B cell (primary cell): ENCODE measurements at places on chromosomes 3 and 15. TPM values are rescaled to one million over a fixed set of nuclear protein-coding genes. Genes with fewer than 3 reads are reported as not detected.

ECE2 gene
- total RNA-seq, result not detected in 2 replicates

ZIC4 gene
- not detected in 2 replicates for total RNA-seq

TICRR gene
- 0.05 TPM in 1 of 2 replicates, not detected in the other for total RNA-seq

MYRIP gene
- 0.10 TPM in 1 of 2 replicates, not detected in the other for total RNA-seq

TTLL13 gene
- 0.22 and 0.42 TPM in 2 replicates for total RNA-seq

DNA sequence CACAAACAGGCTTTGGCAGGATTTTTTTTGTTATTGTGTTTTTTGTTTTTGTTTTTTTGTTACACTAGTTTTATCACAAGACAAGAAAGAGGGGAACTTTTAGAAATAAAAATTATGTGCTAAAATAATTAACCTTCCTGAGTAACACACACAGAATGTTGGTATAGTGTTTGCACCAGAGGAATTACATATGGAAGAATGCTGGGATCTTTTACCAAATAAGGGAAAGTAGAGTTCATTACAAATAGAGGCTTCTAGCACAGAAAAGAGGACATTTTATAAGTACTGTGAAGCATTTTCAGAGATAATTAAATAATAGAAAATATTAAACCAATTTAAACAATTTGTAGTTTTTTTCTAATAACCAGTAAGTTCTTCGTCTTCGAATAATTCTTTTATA lies 116.0 kb downstream of the IGF1R start:
- no peak overlapping the region for H3K27ac ChIP-seq
- no peaks in the 10 kb centered on the region for H3K4me1 ChIP-seq
- no peak for DNase-seq
- no peaks in the 10 kb centered on the region for H3K27me3 ChIP-seq
- no peak overlapping the region for H3K4me3 ChIP-seq

DNA sequence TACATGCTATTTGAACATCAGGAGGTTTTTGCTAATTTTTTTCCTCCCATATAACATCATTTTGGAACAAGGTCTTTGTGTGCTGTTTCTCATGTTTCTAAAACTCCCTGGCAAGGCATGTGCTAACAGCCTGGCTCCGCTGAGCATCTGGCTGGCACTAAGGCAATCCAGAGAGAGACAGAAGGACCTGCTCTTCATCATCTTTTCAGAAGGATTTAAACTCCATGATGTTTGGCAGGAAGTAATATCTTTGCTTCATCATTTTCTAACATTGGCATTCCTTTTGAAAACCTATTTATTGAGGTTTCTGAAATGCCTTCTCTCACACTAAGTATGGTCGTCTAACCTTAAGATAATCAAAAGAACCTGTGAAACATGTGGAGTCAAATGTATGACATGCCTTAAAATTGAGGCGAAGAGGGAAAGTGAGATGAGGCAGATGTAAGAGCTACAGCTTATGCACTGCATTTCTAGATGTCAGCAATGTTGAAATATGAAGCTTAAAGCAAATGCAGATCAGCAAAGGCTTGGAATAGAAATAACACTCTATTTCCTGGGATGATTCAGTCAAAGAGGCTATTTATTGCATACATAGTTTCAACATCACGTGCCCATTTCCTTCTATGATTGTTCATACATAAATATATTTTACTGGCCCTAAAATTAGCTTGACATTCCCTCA lies 592.0 kb downstream of the ZNF385D start:
- no peaks in the 10 kb centered on the region for H3K4me1 ChIP-seq
- no peak overlapping the region for H3K4me3 ChIP-seq
- no peaks in the 10 kb centered on the region for H3K36me3 ChIP-seq
- DNase-seq, result no peak

DNA sequence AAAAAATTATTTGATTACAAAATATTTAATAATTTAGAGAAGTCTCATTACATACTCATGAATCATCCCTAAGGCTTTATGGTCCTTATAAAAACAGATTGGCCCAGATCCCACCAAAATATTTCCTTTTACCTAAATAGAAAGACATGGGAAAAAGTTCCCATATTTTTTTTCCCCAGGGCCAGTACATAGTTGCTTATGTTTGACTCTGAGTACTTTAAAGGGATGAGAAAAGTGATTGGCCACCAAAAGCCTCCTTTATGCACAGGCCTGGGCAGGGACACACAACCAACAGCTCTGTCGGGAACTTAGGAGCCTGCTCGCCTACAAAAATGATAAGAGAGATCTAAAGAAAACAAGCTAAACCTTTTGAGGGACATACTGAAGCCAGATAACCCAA lies 22.3 kb downstream of the KCNAB1 start:
- H3K36me3 ChIP-seq, result no peaks in the 10 kb centered on the region
- DNase-seq, result no peak
- no peak overlapping the region for H3K4me3 ChIP-seq

- DNase-seq, result peak; percentile 92
- peak within 1 kb of the TSS; percentile 13 for H3K27ac ChIP-seq
- H3K36me3 ChIP-seq, result no peaks in the 10 kb centered on the region
- no peaks in the 10 kb centered on the region for H3K27me3 ChIP-seq
Measured at GRCh38 chr3:167380004-167380689, at the start of gene ZBBX. Gene ZBBX, minus strand, starts transcription at chr3:167380297. Its CDS starts 7,396 bp downstream, at chr3:167372901.

DNA sequence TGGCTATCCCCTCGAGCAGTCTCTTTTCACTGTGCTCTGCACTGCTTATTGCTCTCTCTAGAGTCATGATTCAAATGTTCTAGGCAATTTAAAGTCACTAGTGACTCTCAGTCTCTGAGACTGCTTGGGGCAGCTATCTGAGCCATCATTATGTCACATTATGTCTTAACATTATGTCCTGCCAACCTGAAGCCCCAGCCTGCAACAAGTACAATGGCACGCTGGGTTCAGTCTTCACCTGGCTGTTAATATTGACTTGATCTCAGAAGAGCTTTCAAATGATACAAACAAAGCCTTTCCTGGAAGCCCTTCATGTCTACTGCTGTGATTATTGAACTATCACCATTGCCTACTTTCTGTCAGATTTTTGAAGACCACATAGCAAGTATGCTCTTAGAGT lies 128.1 kb upstream of the GRM7 start:
- H3K27me3 ChIP-seq, result no peaks in the 10 kb centered on the region
- no peaks in the 10 kb centered on the region for H3K36me3 ChIP-seq
- DNase-seq, result no peak
- no peak overlapping the region for H3K4me3 ChIP-seq

GRCh38 chr3:123256256-123256655 lies 54.5 kb downstream of the SEC22A start:
- no peak overlapping the region for H3K27ac ChIP-seq
- peaks cover 2% of the 10 kb centered on the region for H3K36me3 ChIP-seq
- no peak for DNase-seq

GRCh38 chr3:59809710-59810444 lies 760.1 kb upstream of the CFAP20DC start:
- peak; percentile 8 for DNase-seq
- no peak overlapping the region for H3K27ac ChIP-seq
- no peak overlapping the region for H3K4me3 ChIP-seq
- H3K27me3 ChIP-seq, result no peaks in the 10 kb centered on the region
- peaks cover 17% of the 10 kb centered on the region for H3K4me1 ChIP-seq

DNA sequence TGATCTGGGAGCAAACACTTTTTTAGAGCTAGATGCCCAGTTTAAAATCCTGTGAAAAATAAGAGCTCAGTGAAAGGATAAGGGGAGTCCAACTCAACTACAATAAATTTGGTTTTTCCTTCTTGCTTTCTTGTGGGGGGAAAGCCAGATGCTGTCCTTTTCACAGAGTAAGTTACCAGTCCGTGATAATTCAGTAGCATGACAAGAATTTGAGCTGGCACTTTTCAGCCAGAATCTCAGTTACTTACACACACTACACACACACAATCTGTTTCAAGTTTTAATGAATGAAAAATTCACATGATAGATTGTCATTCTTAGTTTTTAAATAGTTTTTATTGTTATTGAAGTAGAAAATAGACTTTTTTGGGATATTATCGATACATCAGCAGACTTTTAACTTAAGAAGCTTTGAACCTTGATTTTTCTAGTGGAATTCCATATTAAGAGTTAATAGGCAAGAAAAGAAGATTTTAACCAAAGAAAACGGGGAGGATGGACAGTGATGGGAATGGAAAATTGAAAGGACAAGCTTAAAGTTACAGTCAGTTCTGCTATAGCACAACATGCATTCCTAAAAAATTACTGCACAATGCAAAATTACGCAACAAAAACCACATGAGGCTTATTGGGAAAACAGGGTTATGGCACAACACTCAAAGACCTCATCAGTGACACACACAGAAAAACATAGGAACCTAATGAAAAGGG lies 47.0 kb downstream of the PSMD6 start:
- peaks cover 27% of the 10 kb centered on the region for H3K36me3 ChIP-seq
- H3K27me3 ChIP-seq, result no peaks in the 10 kb centered on the region
- no peak overlapping the region for H3K27ac ChIP-seq
- no peak for DNase-seq
- H3K4me1 ChIP-seq, result peaks cover 8% of the 10 kb centered on the region
- H3K4me3 ChIP-seq, result no peak overlapping the region

DNA sequence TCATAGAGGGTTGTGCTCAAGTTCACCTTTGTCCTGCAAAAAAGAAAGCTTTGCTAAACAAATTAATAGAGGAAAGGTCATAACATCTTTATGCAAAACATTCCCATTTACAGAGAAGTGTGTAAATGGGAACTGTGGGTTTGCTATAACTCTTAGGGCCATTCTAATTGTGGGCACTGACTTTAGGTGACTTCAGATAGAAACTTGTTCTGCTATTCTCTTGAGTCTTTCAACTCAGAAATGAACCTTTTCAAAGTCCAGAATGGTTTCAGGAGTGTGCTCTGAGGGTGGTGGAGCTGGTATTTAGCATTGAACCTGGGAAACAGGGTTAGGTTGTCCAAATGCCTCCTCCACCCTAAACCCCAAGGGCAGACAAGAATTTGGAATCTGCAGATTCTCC lies 34.0 kb downstream of the SPTSSB start:
- no peak overlapping the region for H3K4me3 ChIP-seq
- H3K36me3 ChIP-seq, result no peaks in the 10 kb centered on the region
- no peaks in the 10 kb centered on the region for H3K4me1 ChIP-seq
- no peak for DNase-seq
- no peaks in the 10 kb centered on the region for H3K27me3 ChIP-seq

GRCh38 chr3:33954956-33955355 lies 156.5 kb downstream of the PDCD6IP start:
- H3K36me3 ChIP-seq, result no peaks in the 10 kb centered on the region
- no peaks in the 10 kb centered on the region for H3K4me1 ChIP-seq
- DNase-seq, result peak; percentile 21
- H3K27ac ChIP-seq, result no peak overlapping the region
- H3K4me3 ChIP-seq, result no peak overlapping the region

- H3K27me3 ChIP-seq, result peaks cover 3% of the 10 kb centered on the region
- no peaks in the 10 kb centered on the region for H3K4me1 ChIP-seq
- DNase-seq, result no peak
Measured at GRCh38 chr3:63800097-63800496, 19.0 kb upstream of the C3orf49 start.

- no peak overlapping the region for H3K27ac ChIP-seq
- H3K36me3 ChIP-seq, result no peaks in the 10 kb centered on the region
- H3K27me3 ChIP-seq, result no peaks in the 10 kb centered on the region
- H3K4me3 ChIP-seq, result no peak overlapping the region
- DNase-seq, result peak; percentile 70
- no peaks in the 10 kb centered on the region for H3K4me1 ChIP-seq
Measured at GRCh38 chr3:116770815-116771450, 61.4 kb downstream of the TUSC7 start.

DNA sequence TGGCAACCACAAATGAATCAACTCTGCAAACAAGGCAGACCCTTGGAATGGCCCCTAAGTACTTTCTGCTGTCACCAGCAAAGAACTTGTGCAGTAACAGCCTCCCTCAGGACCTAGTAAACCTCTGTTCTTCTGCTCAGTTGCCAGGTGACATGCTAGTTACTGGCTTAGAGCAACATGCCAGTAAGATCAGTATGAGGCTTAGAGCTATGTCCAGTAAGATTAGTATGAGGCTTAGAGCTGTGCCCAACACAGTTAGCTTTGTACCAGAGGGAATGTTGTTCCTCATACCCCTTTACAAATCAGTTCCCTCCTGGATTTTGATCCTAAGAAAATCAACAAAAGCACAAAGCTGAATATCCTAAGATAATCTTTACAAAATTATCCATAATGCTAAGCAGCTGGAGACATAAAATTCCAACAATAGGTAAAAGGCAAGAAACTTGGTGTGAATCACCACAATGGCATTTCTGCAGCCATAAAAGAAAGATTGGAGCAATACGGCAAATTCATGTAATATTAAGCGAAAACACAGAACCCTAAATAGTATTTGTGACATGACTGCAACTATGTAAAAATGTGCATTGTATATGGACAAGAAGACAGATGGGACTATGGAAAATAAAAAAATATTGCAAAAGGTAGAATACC lies 107.3 kb upstream of the LPP start:
- no peak overlapping the region for H3K27ac ChIP-seq
- DNase-seq, result no peak
- H3K4me3 ChIP-seq, result no peak overlapping the region
- no peaks in the 10 kb centered on the region for H3K36me3 ChIP-seq
- H3K27me3 ChIP-seq, result no peaks in the 10 kb centered on the region
- peaks cover 14% of the 10 kb centered on the region for H3K4me1 ChIP-seq

GRCh38 chr15:48720646-48721045 lies 75.1 kb upstream of the FBN1 start:
- H3K36me3 ChIP-seq, result no peaks in the 10 kb centered on the region
- no peak for DNase-seq
- H3K4me3 ChIP-seq, result no peak overlapping the region
- H3K4me1 ChIP-seq, result no peaks in the 10 kb centered on the region
- no peak overlapping the region for H3K27ac ChIP-seq
- H3K27me3 ChIP-seq, result no peaks in the 10 kb centered on the region

DNA sequence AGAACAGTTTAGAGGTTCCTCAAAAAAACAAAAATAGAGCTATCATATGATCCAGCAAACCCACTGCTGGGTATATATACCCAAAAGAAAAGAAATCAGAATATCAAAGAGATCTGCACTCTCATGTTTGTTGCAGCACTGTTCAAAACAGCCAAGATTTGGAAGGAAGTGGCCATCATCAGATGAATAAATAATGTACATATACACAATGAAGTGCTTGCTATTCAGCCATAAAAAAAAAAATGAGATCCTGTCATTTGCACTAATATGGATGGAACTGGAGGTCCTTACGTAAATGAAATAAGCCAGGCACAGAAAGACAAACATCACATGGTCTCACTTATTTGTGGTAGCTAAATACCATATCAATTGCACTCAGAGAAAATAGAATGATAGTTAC lies 58.4 kb downstream of the SCAPER start:
- H3K36me3 ChIP-seq, result no peaks in the 10 kb centered on the region
- no peak overlapping the region for H3K4me3 ChIP-seq
- no peak for DNase-seq
- H3K4me1 ChIP-seq, result peaks cover 11% of the 10 kb centered on the region
- H3K27me3 ChIP-seq, result no peaks in the 10 kb centered on the region

- no peak overlapping the region for H3K4me3 ChIP-seq
- no peak overlapping the region for H3K27ac ChIP-seq
- H3K4me1 ChIP-seq, result no peaks in the 10 kb centered on the region
- H3K27me3 ChIP-seq, result peaks cover 3% of the 10 kb centered on the region
Measured at GRCh38 chr15:75143738-75144334, 57.8 kb upstream of the C15orf39 start.

GRCh38 chr3:146640361-146640760 lies 35.2 kb upstream of the PLSCR5 start:
- no peak for DNase-seq
- no peaks in the 10 kb centered on the region for H3K4me1 ChIP-seq
- no peaks in the 10 kb centered on the region for H3K36me3 ChIP-seq
- H3K27ac ChIP-seq, result no peak overlapping the region
- no peaks in the 10 kb centered on the region for H3K27me3 ChIP-seq
